Ascending aorta (tissue), 2 donors: ENCODE measurements at places on chromosomes 6 and 20. TPM values are rescaled to one million over a fixed set of nuclear protein-coding genes. Genes with fewer than 3 reads are reported as not detected.

The TINAG gene
- not detected for total RNA-seq

The FAM209B gene
- not detected for total RNA-seq

The GMPR gene
- total RNA-seq = 18.4 TPM

The CDSN gene
- total RNA-seq = not detected

The OR2H2 gene
- not detected for total RNA-seq

The TNXB gene
- total RNA-seq = 493 TPM

The SLC17A1 gene
- total RNA-seq = not detected

The LY6G6D gene
- not detected for total RNA-seq

The IBTK gene
- total RNA-seq = 8.8 TPM

The MUCL3 gene
- total RNA-seq = not detected

The DNAH8 gene
- total RNA-seq = not detected

DNA sequence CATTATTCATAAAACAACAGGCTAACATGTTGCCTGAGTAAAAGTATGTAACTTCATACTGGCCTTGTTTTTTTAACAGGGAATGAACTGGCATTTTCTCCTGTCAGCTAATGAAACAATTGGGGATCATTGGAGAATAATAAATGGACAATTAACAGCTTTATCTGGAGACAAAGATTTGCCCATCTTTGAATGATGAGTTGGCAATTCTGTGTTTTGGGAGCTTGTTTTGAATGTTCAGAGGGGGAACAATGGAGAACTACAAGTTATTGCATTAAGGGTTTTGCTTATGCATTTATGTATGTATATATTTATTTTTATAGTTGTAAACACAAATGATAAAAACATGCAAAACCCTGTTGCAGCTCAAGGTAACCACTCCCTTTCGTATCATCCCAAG is 150.3 kb downstream of the CBLN4 start:
- H3K36me3 ChIP-seq = no peaks in the 10 kb centered on the region
- no peak for DNase-seq
- H3K27ac ChIP-seq = no peak overlapping the region
- H3K27me3 ChIP-seq = no peaks in the 10 kb centered on the region
- H3K4me3 ChIP-seq = no peak overlapping the region

DNA sequence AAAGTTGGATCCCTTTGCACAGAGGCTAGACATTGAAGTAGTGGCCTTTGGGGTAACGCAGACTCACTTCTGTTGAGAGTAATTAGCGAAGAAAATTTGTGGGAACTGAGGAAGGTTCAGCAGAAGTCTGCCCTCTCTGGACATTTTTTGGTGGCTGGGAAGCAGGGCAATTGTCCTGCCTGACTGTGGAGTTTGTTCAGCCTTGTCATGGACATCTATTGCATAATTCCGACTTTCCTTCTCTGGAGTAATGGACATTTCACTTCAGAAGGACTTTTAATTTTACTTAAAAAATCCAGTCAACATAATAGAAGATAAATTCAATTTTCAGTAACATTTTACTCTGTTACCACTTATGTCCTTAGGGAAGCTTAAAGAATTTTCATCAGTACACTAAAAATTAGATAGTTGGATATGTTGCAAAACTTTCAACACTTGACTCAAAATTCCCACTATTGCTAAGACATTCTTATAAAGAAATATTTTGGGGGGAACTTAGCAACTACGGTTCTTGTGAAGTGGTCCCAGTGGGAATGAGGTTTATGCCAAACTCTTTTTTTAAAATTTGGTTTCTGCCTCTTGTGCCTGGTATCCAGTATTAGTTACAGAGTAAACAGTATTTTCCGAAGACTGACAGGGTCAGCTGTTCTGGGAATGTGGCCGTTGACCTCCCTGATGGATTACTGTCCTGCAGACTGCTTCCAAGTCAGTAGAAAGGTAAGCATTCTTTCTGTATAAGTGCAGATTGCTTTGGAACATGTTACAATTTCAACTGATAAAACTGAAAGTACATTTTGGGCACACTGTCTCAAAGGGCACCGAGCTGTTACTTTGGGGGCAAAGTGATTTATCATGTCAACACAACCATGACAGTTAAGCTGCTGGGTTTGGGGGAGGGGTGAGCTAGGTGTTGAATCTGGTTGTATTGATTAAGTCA is 100.6 kb upstream of the MLIP start:
- H3K27ac ChIP-seq = no peak overlapping the region
- H3K4me1 ChIP-seq = no peaks in the 10 kb centered on the region
- H3K4me3 ChIP-seq = peak overlapping the region; percentile 21
- no peak for DNase-seq
- H3K36me3 ChIP-seq = no peaks in the 10 kb centered on the region
- H3K27me3 ChIP-seq = no peaks in the 10 kb centered on the region

DNA sequence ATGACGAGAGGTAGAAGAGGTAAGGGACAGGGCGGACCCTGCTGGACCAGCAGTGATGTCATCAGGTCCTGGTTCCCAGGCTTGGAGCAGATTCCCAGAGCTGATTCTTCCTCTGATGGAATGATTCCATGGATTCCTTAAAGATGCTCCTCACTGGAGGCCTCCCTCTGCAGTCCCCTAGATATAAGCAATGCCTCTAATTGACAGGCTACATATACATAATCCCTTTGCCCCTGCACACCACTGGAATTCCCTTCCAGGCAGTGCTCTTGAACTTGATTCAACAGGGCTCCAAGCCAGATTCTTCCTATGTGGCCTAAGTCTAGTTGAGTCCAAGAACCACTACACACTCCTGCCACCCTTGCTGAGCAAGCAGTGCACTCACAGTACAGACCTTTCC is 52.3 kb upstream of the L3MBTL3 start:
- no peaks in the 10 kb centered on the region for H3K27me3 ChIP-seq
- H3K4me1 ChIP-seq = no peaks in the 10 kb centered on the region
- no peak for DNase-seq
- no peak overlapping the region for H3K4me3 ChIP-seq
- H3K27ac ChIP-seq = no peak overlapping the region

GRCh38 chr6:52286798-52287432 is 2.4 kb upstream of the MCM3 start:
- no peak overlapping the region for H3K27ac ChIP-seq
- H3K27me3 ChIP-seq = no peaks in the 10 kb centered on the region
- no peak overlapping the region for H3K4me3 ChIP-seq
- no peak for DNase-seq
- H3K36me3 ChIP-seq = peaks cover 8% of the 10 kb centered on the region

GRCh38 chr6:163327921-163328320 is 86.6 kb upstream of the QKI start:
- H3K36me3 ChIP-seq = no peaks in the 10 kb centered on the region
- no peaks in the 10 kb centered on the region for H3K27me3 ChIP-seq
- DNase-seq = no peak
- H3K4me3 ChIP-seq = no peak overlapping the region

DNA sequence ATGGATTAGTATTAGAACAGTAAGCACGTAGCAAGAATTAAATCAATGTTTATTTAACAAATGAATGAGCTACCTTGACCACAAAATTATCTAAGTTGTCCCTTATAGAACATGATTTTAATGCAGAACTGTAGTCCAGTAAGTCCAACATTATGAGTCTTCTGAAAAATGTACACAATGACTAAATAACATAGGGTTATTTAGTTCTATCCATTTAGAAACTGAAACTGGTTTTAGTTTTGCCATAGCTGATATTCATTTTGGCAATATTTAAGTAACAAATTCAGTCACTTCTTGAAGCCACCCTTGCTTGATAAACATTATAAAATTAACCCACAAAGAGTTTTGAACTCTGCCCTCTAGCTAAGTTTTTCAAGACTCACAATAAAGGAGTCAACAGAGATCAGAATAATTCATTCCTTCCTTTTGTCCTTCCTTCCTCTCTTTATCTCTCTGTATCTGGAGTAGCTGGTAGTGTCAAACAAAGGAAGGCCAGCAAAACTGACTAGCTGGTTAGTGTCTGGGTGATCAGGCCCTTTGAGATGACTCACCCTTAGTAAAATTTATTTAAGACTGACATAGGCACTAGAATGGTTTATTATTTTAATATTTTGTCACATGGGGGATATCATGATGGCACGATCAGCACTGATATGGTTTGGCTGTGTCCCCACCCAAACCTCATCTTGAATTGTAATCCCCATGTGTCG is 115.1 kb downstream of the BTBD9 start:
- peaks cover 7% of the 10 kb centered on the region for H3K36me3 ChIP-seq
- H3K27me3 ChIP-seq = no peaks in the 10 kb centered on the region
- no peaks in the 10 kb centered on the region for H3K4me1 ChIP-seq
- DNase-seq = no peak
- H3K27ac ChIP-seq = no peak overlapping the region

DNA sequence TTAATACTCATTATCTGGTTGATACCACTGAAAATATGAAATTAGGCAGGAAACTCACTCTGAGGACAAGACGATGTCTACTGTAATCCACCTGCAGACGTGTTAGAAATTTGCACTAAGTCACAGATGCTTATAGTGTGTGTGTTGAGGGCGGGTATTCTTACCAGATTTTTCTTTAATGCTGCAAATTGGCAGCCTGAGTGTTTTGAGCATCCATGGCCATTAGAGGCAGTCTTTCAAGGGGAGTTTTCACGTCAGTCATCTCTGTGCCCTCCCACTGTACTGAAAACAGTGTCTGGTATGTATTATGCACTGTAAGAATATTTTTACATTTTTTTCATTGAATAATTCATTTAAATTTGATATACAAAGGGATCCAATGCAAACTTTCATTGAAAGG is 266.5 kb upstream of the QKI start:
- no peak for DNase-seq
- H3K27me3 ChIP-seq = no peaks in the 10 kb centered on the region
- no peaks in the 10 kb centered on the region for H3K36me3 ChIP-seq
- no peak overlapping the region for H3K4me3 ChIP-seq

GRCh38 chr6:40477246-40478126 is 109.7 kb downstream of the LRFN2 start:
- H3K36me3 ChIP-seq = no peaks in the 10 kb centered on the region
- H3K4me1 ChIP-seq = no peaks in the 10 kb centered on the region
- H3K4me3 ChIP-seq = no peak overlapping the region
- H3K27ac ChIP-seq = no peak overlapping the region
- no peaks in the 10 kb centered on the region for H3K27me3 ChIP-seq
- no peak for DNase-seq

DNA sequence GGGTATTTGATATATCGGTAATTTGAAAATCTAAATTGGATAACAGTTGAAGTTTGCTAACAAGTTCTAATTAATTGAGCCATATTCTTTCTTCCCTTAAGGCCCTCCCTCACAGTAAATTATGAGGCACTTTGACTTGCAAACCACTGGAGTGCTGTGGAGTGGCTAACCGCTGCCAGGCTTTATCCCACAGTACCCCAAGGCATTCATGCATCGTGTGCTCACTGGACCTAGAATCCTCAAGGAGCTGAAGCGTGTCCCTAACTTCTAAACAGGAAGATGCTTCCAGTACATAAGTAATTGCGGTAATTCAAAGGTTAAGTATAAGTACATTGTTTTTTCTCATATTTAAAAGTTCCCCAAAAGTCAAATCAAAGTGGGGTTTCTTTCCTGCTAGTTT is 499.9 kb downstream of the TFAP2A start:
- H3K4me3 ChIP-seq = no peak overlapping the region
- H3K36me3 ChIP-seq = no peaks in the 10 kb centered on the region
- H3K27ac ChIP-seq = no peak overlapping the region
- no peaks in the 10 kb centered on the region for H3K4me1 ChIP-seq
- H3K27me3 ChIP-seq = no peaks in the 10 kb centered on the region

- no peak for DNase-seq
- H3K4me1 ChIP-seq = peaks cover 3% of the 10 kb centered on the region
- H3K27ac ChIP-seq = peak overlapping the region; percentile 96
- peak overlapping the region; percentile 98 for H3K4me3 ChIP-seq
- peaks cover 16% of the 10 kb centered on the region for H3K36me3 ChIP-seq
These were observed 589 bp upstream of the PDCD2 start for GRCh38 chr6:170584954-170585498.

- H3K4me3 ChIP-seq = no peak overlapping the region
- no peak for DNase-seq
- no peaks in the 10 kb centered on the region for H3K36me3 ChIP-seq
- no peaks in the 10 kb centered on the region for H3K4me1 ChIP-seq
These were observed 544.9 kb upstream of the CITED2 start for GRCh38 chr6:139919107-139920026.

GRCh38 chr6:37860226-37860839 is 40.8 kb downstream of the ZFAND3 start:
- DNase-seq = no peak
- H3K27me3 ChIP-seq = no peaks in the 10 kb centered on the region
- no peaks in the 10 kb centered on the region for H3K36me3 ChIP-seq
- H3K4me3 ChIP-seq = no peak overlapping the region
- H3K4me1 ChIP-seq = peaks cover 14% of the 10 kb centered on the region

GRCh38 chr6:111980143-111980542 is 73.8 kb upstream of the CCN6 start:
- no peaks in the 10 kb centered on the region for H3K4me1 ChIP-seq
- no peaks in the 10 kb centered on the region for H3K36me3 ChIP-seq
- DNase-seq = no peak
- H3K4me3 ChIP-seq = no peak overlapping the region
- no peak overlapping the region for H3K27ac ChIP-seq

DNA sequence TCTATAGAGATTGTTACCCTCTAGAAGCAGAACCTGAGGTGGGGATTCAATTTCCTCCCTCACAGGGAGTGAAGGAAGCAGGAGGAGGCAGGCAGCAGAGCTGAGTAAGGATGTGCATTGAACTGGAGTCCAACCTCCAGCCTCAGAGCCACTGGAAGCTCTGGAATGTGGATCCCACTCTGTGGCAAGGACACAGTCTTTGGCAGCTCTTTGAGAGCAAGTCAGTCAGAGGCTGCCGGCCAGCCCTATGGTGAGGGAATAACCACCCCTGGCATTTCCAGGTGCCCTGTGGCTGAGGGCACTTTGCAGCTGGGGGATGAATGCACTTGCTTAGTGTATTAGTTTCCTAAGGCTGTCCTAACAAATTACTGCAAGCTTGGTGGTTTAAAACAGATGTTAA is 37.2 kb downstream of the EBF4 start:
- no peaks in the 10 kb centered on the region for H3K36me3 ChIP-seq
- H3K27ac ChIP-seq = no peak overlapping the region
- no peak for DNase-seq

- H3K4me3 ChIP-seq = no peak overlapping the region
- no peaks in the 10 kb centered on the region for H3K4me1 ChIP-seq
- H3K27ac ChIP-seq = no peak overlapping the region
- DNase-seq = no peak
- no peaks in the 10 kb centered on the region for H3K36me3 ChIP-seq
- H3K27me3 ChIP-seq = no peaks in the 10 kb centered on the region
These were observed 13.1 kb downstream of the TCP11 start for GRCh38 chr6:35128042-35128441.

- H3K4me3 ChIP-seq = no peak overlapping the region
- no peak for DNase-seq
- H3K4me1 ChIP-seq = no peaks in the 10 kb centered on the region
- no peaks in the 10 kb centered on the region for H3K36me3 ChIP-seq
- no peak overlapping the region for H3K27ac ChIP-seq
- no peaks in the 10 kb centered on the region for H3K27me3 ChIP-seq
These were observed 126.1 kb downstream of the TFAP2C start for GRCh38 chr20:56755201-56755600.

DNA sequence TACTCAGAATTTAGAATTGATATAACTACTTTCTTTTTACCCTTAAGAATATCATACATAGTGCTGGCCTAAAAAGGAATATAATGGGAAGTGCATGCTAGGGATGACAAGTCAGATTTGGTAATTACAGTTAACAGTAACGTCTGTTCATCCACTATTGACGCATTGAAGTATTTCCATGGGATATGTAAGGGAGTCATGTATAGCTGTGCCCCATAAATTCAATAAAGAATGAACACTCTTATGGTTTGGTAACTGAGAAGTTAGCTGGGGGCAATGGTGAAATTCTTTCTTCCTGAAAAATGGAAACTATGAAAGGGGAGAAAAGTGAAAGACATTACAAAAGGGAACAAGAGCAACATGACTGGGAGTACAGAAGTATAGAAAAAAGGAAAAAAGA is 2.6 kb upstream of the COL19A1 start:
- DNase-seq = no peak
- no peak overlapping the region for H3K27ac ChIP-seq
- H3K4me3 ChIP-seq = no peak overlapping the region
- no peaks in the 10 kb centered on the region for H3K27me3 ChIP-seq
- no peaks in the 10 kb centered on the region for H3K36me3 ChIP-seq
